ENCODE measurements at places on chromosomes 2 and 18.

- no peak for DNase-seq
These were observed 84.7 kb downstream of the EHD3 start for GRCh38 chr2:31318361-31319336.

DNA sequence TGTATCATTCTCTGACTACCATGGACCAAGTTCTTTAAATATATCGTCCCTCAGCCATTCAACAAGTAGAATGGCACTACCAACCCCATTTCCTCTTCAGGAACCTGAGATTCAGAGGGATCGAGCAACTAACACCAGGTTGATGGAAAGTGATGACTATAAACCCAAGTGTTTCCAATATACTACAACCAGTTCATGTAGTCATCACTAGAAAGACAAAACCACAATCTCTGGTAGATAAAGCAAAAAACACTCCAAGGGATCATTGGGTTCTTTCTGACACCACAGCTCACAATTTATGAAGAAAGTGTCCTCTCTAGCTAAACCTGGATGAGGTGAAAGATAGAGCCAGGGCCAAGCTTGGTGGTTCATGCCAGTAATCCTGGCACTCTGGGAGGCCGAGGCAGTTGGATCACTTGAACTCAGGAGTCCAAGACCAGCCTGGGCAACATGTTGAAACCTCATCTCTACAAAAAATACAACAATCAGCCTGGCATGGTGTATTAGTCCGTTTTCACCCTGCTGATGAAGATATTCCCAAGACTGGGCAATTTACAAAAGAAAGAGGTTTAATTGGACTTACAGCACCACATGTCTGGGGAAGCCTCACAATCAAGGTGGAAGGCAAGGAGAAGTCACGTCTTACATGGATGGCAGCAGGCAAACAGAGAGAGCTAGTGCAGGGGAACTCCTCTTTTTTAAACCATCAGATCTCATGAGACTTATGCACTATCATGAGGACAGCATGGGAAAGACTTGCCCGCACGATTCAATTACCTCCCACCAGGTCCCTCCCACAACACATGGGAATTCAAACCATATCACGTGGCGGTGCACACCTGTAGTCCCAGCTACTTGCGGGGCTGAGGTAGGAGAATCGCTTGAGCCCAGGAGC lies 2.2 kb downstream of the CD226 start:
- no peak for DNase-seq

DNA sequence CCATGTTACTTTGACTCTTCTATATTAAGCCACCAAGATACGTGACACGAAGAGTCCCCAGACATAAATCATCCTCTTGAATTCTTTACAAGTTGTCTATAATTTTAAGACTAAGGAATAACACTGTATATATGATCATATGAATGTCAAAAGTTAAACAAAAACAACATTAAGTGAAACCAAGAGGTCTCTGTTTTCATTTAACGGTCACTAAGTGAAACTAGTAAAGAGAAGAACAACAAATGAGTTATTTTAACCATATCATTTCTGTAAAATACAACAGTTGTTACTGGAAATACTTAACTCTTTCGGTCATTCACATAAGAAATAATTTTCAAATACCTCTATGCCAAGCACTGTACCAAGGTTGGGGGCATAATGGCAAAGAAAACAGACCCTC lies 45.7 kb upstream of the STK17B start:
- no peak for DNase-seq

DNA sequence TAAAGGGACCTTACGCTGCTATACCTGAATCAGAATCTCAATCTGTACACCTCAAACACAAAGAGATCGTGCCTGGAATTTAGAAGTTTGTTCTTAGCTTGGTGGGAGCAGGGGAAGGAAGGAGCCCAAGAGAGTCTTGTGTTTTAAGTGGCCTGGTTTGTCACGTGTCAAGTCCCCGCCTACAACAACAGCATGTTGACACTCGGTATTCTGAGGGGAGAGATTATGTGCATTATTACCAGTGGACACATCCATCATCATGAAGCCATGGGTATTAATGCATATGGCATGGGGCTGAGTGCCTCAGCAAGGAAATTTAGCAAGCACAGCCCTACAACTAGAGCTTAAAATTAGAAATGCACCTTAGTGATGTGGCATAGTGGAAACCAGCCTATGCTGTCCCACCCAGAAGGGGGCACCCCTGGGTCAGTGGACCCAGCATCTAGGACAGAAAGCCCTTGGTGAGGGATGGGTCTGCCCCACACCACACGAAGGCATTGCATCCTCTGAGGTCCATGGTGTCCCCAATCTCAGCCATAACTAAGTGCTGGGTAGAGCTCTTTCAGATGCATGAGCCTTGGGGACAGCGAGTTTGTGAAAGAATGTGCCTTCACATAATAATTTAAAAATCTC lies 138.7 kb downstream of the MGAT5 start:
- no peak for DNase-seq

DNA sequence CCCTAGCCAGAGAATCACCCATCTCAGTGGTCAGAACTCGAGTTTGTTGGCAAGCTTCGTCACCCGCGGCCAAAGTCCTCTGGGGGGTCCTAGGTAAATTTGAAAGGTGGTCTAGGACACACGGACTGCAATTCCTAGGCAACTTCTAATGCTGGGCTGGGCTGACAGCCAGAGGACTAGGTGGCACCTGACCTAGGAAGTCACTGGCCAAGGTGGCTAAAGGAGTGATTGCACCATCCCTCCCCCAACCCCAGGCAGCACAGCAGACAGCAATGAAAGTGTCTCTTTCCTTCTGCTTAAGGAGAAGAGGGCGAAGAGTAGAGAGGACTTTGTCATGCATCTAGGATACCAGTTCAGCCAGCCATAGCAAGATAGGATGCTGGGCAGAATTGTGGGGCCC lies 110.9 kb downstream of the CABYR start:
- no peak for DNase-seq
